Kidney (tissue), 22 donors: ENCODE measurements at places on chromosomes 5 and 9. TPM values are rescaled to one million over a fixed set of nuclear protein-coding genes. Genes with fewer than 3 reads are reported as not detected.

SLC34A1 gene
- 0.91 TPM for total RNA-seq

NEUROG1 gene
- not detected for total RNA-seq

RICTOR gene
- 43.8 TPM for total RNA-seq

LCN1 gene
- total RNA-seq: not detected

PCDHGC4 gene
- 1.5 TPM for total RNA-seq

DNA sequence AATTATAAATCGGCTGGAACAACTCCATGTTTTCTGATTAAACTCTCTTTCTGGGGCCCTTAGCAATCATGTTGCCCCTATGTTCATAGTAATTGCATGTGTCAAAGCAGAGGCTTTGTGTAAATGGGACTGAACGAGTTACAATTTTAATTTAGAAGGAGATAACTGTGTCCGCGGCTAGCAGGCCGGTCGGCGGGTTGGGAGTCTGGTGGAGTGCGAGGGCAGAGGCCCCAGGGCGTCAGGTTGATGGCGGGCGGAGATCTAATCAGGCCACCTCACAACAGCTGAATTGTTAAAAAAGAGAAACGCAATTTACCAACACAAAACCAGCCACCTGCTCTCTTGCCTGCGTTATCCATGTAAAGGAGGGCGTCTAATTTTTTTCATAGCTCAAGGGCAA lies 134.9 kb upstream of the LPCAT1 start:
- DNase-seq: peak; percentile 49

DNA sequence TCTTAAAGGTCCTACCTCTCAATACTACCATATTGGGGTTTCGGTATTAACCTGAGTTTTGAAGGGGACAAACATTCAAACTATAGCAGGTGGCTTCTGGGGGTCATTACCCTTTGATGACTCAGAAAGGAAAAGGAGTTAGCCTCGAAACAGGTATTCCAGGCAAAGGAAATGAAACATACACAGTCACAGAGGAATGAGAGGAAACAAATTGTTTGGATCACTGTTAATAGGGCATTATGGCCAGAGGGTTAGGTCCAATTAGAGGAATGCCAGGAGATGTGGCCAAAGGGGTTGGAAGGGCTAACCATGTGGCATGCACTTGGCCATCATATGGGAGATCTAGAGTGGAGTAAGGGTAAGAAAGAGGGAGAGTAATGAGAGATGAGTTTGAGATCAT lies 23.9 kb upstream of the NIM1K start:
- no peak for DNase-seq

DNA sequence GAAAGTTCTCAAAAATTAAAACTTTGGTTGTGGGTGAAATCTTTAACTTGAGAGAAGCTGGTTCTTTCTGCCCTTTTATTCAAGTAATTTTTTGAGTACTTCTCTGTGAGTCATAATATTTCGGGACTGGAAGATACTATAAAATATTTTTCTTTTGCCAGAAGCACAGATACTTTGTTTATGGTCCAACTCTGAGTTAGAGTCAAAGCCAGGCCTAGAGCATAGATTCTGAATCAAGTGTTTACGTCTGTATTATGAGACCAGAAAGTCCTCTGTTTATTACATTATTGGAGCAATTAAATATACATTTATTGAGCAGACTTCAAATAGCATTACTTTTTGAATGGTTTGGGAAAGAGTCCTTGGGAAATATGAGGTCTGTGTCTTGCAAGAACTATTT lies 187.9 kb downstream of the FER start:
- no peak for DNase-seq

- DNase-seq: no peak
Observed at GRCh38 chr5:154257046-154257445, 66.5 kb downstream of the GALNT10 start.

DNA sequence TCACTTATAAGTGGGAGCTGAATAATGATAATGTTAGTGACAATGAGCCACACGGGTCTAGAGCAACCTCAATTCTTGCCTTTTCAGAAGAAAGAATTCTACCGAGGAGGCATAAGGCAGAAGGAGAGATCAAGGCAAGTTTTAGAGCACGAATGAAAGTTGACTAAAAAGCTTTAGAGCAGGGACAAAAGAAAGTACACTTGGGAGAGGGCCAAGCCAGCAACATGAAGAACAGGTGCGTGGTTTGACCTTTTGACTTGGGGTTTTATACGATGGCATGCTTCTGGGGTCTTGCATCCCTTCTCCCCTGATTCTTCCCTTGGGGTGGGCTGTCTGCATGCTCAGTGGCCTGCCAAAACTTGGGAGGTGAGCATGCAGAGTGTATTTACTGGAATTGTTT lies 12.5 kb upstream of the OXCT1 start:
- DNase-seq: no peak

- no peak for DNase-seq
Observed at GRCh38 chr9:111961009-111961408, 64.4 kb downstream of the UGCG start.

GRCh38 chr9:112166176-112167140 lies 8.6 kb downstream of the SUSD1 start:
- DNase-seq: no peak

- no peak for DNase-seq
Observed at GRCh38 chr9:118594428-118594827, 774.8 kb downstream of the BRINP1 start.

DNA sequence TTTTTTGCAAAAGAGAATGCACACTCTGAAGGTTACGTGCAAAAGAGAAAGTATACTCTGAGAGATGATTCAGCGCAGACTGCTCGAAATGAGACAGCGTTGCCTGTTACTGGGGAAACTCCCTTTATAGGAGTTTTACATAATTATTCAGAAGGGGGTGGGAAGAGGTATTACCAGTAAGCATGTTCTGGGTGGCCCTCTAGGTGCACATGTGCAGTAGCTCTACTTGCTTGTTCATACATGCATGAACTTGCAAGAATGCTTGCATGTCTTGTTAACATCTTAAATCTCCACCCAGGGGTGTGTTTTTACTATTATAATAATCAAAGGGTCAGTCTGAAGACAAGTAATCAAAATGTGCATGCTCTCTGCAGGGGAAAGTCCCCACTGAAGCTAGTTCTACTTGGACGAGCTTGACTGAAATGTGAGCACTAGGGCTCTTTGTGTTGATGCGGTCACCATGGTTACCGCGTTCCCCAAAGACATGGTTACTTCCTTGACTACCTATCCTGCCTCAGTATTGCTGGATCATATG lies 75.5 kb downstream of the SGCD start:
- peak; percentile 89 for DNase-seq

- DNase-seq: peak; percentile 56
Observed at GRCh38 chr9:21974722-21975409, 19.3 kb downstream of the CDKN2A start.

- DNase-seq: no peak
Observed at GRCh38 chr9:122562134-122562760, 9.3 kb downstream of the OR1N2 start.

DNA sequence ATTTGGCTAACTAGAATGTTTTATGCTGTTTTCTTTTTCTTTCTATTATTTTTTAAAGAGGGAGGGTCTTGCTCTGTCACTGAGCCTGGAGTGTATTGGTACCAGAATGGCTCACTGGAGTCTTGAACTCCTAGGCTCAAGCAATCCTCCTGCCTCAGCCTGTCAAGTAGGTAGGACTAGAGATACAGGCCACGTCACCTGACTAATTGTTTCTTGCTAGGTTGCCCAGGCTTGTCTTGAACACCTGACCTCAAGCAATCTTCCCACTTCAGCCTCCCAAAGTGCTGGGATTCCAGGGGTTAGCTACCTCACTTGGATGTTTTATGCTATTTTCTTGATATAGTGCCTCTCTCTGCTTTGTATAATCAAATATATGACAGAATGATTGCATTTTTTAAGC lies 166.2 kb downstream of the AOPEP start:
- no peak for DNase-seq

- DNase-seq: no peak
Observed at GRCh38 chr5:57216714-57217113, 42.9 kb downstream of the GPBP1 start.

DNA sequence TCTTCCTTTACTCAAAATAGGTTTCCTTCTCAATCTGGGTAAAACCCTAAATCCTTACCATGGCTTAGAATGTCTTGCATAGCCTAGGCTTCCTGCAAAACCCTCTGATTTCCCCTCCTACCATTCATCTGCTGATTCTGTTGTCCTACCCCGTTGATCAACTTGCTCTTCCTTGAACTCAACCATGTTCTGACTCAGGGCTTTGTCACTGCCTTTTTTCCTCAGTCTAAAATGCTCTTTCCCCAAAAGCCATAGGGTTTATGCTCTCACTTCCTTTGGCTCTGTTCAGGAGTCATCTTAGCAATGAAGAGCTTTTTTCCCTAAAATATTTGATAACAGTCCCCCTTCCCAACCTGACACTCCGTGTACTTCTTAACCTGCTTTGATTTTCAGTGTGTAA lies 79.4 kb upstream of the IZUMO3 start:
- no peak for DNase-seq

- DNase-seq: no peak
Observed at GRCh38 chr5:176892663-176893062, 6.5 kb downstream of the HK3 start.

GRCh38 chr5:37043693-37044092 lies 167.1 kb downstream of the NIPBL start:
- DNase-seq: no peak

DNA sequence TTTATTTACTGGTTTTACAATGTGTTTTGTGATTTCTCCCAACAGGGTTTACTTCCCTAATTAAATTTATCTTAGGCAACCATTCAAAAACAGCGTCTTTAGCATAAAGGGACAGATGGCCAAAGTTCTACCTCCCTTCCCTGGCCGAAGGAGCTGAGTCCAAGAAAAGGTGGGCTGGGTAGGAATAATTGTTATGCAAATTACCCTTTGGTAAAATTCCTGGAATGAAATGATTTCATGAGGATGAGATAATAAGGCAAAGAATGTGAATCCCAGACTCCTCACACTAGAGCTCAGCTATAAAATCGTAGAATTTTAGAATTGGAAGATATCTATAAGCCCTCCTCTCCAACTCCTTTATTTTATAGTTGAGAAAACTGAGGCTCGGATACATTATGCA lies 119.6 kb downstream of the SGCD start:
- DNase-seq: no peak

DNA sequence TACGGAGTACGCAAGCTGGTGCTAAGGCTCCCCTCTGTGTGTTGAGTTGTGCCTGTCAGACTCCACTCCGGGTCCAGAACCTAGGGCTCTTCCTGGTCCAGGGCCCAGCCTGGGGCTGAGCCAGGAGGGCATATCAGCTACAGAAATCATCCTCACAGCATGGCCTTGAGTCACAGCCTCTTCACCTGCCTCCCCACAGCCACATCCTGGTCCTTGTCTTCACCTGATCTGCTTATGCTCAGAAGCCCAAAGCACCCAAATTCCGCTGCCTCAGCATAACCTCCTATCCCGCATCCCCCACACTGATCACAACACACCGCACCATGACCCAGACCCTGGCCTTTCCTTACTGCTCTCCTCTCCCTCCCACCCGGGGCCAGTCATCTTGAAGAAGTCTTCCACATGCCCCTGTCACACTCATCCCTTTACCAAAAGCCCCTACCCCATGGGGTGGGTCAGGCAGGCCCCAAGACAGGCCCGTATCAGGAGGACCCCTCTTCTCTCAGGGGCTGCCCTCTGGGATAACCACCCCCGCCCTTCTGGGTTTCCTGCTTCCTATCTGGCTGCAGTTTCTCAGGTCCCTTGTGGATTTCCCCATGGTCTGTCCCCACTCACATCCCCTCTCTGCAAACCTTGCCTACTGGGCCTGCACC lies 1.3 kb upstream of the IL3 start:
- DNase-seq: peak; percentile 38

DNA sequence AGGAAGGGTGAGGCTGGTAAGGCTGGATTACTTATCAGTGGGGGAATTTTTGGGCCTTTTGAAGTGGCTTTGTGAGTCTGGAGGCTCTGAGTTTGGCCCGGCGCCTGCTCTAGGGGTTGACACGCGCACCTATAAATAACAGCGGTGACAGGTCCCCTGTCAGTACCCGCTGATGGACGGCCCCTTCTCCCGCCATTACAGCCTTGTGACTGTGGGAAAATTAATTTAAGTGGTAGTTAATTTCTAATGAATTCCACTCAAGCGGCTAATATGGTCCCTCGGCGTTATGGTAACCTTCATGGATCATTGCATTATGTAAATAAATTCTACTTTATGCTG lies 16.5 kb downstream of the MRPL36 start:
- peak; percentile 72 for DNase-seq

GRCh38 chr5:55681301-55681700 lies 30.8 kb downstream of the SLC38A9 start:
- DNase-seq: no peak
